ENCODE measurements at places on chromosomes 13 and 19.

DNA sequence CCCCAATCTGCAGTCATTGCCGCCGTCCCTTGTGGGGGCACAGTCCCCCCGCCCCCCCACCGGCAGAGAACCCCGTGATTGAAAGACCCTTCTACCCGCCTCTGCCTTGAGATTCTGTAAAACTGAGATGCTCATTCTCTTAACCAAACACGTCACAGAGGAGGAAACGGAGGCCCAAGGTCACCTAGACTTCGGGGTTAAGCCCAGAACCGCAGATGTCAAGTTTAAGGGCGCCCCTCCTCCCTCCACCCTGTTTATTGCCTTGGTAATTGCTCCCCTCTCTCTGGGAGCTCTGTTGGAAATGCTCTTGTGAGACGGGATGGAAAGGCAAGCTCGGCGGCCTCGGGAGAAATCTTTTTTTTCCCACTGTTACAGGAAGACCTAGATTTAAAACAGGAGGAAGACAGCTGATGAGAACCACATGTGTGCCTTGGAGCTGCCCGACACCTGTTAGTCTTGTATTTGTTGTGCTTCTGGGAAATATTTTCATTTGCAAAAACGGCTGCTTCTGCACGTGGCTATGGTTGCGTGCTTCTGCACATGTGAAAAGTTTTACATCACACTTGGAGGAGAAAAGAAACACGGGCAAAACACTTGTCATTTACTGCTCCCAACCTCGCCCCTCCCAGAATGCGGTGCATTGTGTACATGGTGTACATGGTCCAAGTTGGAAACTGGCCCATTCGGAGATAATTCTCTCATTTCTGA lies 1.1 kb upstream of the MED26 start:
- DNase-seq, result no peak

GRCh38 chr19:35216016-35216832 lies 12.3 kb downstream of the FAM187B start:
- no peak for DNase-seq

DNA sequence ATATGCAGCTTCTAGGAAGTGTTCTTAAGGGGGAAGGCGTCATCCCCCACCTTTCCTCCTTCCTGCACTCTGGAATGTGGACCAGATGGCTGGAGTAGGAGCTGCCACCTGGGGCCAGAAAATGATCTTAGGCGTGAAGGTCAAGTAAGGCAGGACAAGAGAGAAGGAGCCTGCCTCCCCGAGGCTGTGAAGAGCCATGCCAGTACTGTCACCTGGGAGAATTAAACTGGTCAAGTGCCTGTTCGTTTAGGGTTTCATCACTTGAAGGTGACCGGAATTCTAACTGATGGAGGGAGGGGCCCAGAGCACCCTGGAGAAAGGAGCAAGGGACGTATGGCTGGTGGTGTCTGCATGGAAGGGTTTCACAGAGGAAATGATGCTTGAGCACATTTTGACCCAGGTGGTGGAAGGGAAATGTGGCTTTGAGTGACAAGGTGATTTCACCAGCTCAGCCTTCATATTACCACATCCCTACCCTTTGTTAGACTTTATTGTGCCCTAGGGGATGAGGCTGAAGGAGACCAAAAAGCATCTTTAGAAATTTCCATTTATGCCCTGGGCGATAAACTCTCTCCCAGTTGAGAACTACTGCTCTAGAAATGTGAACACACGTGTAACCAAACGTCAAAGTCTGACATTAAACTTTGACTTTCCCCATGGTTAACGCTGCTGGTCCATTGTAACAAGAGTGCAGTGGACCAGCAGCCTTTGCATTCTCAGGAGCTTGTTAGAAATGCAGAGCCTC lies 37.5 kb downstream of the PPP2R1A start:
- DNase-seq, result no peak

GRCh38 chr19:41362143-41362847 lies 1.7 kb downstream of the B9D2 start:
- no peak for DNase-seq

DNA sequence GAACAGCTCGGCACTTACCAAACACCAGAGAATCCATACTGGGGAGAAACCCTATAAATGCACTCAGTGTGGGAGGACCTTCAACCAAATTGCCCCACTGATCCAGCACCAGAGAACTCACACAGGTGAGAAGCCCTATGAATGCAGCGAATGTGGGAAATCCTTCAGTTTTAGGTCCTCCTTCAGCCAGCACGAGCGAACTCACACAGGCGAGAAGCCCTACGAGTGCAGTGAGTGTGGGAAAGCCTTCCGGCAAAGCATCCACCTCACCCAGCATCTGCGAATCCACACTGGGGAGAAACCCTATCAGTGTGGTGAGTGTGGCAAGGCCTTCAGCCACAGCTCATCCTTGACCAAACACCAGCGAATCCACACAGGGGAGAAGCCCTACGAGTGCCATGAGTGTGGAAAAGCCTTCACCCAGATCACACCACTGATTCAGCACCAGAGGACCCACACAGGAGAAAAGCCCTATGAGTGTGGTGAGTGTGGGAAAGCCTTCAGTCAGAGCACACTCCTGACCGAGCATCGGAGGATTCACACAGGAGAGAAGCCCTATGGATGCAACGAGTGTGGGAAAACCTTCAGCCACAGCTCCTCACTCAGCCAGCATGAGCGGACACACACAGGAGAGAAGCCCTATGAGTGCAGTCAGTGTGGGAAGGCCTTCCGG lies 8.3 kb downstream of the ZNF135 start:
- DNase-seq, result no peak

GRCh38 chr19:38417544-38418506 lies 8.2 kb downstream of the RASGRP4 start:
- no peak for DNase-seq

GRCh38 chr19:33303791-33304345 lies 1.5 kb upstream of the CEBPA start:
- DNase-seq, result no peak

- no peak for DNase-seq
Measured at GRCh38 chr13:98652721-98653462, 76.0 kb upstream of the STK24 start.

DNA sequence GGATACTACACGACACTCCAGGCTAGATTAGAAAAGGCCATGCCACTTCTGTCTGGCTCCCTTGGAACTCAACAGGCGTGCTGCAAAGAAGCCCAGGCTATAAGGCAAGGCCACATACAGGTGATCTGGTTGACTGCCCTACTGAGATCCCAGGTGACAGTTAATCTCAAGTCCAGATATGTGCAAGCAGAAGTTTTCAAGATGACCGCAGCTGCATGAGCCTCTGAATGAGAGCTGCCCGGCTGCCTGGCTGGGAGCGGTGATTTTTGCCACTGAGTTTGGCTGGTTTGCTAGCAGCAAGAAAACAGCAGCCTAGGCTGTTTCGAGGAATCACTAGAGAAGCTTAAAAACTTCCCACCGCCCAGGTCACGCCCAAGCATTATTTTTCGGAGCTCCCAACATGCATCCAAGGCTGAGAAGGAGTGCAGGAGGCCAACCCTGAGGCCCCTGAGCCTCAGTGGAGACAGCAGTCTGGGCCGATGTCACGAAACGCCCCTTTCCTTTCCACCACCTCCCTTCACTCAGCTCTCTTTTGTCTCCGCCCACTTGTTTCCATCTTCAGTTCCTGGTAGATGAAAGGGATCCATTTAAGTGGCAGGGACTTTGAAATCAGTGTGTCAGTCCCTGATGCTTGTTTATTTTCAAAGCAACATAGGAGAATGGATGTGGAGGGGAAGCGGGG lies 14.0 kb upstream of the URI1 start:
- DNase-seq, result no peak

- no peak for DNase-seq
Measured at GRCh38 chr13:109986851-109987250, 200.5 kb upstream of the IRS2 start.

- no peak for DNase-seq
Measured at GRCh38 chr13:32277839-32278238, 37.3 kb downstream of the ZAR1L start.

DNA sequence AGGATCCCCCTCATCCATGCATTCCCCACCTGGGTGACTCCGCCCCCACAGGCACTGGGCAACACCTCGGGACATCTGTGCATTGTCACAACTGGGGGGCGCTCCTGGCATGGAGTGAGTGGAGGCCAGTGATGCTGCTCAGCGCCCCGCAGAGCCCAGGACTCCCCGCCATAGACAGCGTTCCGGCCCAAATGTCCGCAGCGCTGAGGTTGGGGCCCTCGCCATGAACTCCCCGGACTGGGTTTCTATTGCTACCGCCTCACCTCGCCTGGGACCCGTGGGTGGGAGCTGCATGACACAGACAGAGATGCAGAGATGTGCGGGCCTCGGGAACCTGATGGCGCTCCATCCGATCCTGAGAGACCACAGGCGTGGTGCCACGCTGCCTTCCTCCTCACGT lies 4.6 kb downstream of the FZR1 start:
- no peak for DNase-seq

DNA sequence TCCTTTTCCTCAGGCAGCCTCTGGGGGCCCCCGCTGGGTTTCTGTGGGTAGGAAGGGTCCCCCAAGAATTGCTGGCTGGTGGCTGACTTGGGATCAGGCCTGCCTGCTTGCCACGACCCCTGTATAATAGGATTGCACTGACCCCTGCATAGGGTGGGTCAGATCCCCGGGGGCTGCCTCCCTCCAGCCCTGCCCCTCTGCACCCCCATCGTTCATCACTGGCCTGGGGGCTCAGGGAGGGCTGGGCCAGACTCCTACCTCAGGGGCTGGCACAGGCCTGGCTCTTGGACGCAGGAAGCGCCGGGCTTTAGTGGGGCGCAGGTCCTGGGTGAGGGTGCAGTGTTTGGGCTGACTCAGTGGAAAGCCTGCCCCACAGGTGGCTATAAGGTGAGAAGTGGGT lies 10.6 kb downstream of the NDUFB7 start:
- DNase-seq, result no peak

DNA sequence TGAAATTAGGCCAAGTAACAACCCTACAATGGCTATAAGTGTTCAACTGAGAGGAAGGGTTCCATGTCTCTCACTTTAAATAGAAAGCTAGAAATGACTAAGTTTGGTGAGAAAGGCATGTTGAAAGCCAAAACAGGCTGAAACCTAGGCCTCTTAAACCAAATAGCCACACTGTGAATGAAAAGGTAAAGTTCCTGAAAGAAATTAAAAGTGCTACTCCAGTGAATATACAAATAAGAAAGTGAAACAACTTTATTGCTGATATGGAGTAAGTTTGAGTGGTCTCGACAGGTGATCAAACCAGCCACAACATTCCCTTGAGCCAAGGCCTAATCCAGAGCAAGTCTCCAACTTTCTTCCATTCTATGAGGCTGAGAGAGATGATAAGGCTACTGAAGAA lies 209.6 kb downstream of the KLF12 start:
- no peak for DNase-seq

DNA sequence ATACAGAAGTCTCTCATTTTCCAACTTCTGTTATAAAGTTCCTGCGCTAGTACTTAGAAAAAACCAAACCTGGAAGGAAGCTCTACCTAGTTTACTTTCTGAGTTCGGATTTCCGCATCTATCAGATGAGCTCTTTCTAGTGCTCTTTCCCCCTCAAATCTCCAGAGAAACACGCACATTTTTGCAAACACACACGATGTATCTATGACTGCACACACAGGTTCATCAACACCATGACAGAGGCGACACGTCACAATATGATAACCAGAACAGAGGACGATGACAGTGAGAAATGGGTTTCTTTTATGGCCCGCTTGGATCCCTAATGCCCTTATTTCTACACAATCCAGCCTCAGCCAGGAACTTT lies 629 bp upstream of the LRRC63 start:
- DNase-seq, result no peak

DNA sequence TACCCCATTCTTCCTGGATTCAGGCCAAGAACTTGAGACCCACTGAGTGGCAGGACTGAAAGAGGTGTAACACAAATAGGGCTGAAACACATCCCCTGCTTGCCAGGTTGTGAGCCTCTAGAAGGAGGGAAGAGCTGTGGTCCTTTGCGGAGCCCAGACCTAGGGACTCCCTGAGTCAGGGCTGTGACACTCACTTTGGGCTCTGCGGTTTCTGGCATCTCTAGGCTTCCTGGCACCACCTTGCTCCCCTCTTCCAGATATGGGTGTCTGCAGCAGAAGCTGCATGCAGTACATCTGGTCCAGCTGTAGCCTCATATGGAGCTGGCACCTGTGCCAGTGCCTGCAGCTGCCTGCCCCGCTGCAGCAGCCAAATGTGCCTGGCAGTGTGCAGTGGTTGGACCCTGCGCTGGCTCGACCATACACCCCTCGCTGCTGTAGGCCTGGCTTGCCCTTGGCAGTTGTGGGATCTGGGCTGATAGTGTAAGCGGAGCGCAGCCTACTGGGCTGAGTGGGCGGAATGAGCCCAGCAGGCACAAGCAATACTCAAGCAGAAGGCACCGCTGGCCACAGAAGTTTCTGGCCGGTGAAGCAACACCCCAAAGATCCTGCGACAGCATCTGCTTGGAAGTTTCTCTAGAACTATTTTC lies 290.4 kb downstream of the SLITRK6 start:
- DNase-seq, result no peak

DNA sequence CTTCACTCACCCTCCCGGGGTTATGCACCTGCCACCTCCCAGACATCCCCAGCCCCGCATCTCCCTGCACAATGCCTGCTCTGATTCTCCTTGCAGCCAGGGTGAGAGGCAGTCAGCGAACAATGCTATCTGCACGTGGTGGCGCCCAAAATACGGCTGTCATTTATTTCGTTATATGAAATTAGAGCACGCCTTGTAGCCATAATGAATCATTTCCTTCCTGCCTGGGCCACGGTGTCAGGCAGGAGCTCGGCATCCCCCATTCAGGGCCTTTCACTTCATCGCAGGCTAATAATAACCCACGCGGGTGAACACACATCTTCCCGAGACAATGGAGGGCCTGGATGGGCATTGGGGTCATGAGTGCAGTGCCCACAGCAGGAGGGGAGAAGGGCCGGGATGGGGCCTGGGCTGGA lies 143.8 kb upstream of the ZNF507 start:
- no peak for DNase-seq

DNA sequence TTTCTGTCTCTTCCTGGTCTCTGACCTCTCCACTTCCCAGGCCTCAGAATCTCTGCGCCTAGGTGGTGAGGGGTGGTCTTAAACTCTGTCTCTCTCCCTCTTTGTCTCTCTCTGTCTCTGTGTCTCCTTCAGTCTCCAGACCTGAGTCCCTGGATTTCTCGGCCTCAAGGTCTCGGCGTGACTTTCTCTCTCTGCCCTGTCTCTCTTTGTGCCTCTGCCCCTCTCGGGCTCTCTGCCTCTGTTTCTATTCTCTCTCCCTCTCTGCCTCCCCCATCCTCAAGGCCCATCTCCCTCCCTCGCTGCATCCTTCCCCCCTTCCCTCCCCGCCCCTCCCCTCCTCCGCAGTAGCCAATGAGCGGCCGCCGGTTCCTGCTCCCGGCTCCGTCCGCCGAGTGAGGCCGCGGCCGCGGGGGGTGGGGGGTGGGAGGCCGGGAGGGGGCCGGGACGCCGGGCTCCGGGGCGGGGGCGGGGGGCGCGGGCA lies at the start of gene CACNG7:
Gene CACNG7, plus strand, starts transcription at position 344 of the 481 bp plus-strand sequence. CDS start 3,554 bp downstream, outside the sequence.
- no peak for DNase-seq

DNA sequence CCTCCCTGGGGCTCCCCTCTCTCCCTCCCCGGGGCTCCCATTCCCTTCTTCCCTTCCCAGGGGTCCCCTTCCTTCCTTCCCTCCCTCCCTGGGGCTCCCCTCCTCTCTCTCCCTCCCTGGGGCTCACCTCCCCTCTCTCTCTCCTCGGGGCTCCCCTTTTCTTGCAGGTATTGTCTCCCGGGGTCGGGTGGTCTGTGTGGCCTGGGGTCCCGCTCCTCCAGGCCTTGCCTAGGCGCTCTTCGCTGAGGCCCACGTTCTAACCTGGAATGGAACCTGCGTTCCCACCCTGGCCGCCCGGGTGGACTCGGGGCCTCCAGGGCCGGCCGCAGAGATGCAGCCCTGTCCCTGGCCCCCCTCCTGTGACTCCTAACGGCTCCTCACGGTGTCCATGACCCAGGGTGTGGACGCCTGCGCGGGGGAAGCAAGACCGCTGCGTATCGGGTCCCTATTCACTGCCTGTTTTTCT lies 940 bp upstream of the DCUN1D2 start:
- no peak for DNase-seq

Data from RCC 7860 (cell line).